ENCODE measurements at places on chromosomes 12 and 14.

DNA sequence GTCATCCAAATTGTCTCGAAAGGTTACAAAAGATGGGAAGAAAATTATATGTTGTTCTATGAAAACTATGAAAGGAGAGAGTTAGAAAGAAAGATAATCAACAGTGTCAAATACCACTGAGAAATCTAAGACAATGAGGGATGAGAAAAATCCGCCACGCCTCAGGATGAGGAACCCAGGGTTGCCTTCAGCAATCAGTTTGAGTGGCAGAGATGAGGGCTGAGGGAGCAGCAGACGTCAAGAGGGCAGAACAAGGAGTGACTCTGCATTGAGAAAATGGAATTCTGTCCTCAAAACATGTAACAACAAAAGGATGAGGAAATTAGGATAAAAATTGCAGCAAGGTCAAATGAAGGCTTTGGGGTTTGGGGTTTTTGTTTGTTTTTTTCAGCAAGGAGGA, 18.3 kb upstream of the OXA1L start:
- DNase-seq, result no peak

GRCh38 chr12:128307791-128308190, 40.8 kb downstream of the TMEM132C start:
- no peak for DNase-seq

DNA sequence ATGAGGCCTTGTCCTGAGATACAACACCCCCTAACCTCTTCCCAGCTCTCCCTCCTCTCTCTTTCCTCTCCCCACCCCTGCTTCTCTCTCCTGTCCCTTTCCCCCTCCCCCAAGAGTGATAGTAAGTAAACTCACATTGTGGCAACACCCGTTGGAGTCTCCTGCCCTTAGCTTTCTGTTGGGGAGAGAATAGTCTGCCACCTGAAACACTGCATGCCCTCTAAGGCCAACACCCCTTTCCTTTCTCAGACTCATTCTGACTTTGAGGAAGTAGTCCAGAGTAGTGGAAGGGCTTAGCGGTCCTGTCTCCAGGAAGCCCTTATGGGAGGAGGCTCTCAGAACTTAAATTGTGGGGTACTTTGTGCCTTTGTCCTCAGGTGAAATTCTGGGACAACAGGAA, 95.2 kb downstream of the PRKCH start:
- no peak for DNase-seq

DNA sequence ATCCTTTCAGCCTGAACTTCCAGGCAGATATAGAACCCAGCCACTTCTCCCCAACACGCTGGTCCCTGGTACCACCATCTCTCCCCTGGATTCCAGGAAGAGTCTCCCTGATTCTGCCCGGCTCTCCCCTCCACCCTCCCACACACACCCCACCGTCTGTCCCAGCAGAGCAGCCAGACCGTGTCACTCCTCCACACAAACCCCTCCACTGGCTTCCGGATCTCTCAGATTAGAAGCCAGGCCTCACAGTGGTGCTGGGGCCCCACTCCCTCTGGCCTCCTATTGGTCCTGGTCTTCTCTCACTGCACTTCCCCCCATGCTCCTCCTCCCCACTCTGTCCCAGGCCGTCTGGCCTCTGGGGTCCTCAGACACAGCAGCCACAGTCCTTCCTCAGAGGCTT, 52.4 kb upstream of the CDKN3 start:
- no peak for DNase-seq

DNA sequence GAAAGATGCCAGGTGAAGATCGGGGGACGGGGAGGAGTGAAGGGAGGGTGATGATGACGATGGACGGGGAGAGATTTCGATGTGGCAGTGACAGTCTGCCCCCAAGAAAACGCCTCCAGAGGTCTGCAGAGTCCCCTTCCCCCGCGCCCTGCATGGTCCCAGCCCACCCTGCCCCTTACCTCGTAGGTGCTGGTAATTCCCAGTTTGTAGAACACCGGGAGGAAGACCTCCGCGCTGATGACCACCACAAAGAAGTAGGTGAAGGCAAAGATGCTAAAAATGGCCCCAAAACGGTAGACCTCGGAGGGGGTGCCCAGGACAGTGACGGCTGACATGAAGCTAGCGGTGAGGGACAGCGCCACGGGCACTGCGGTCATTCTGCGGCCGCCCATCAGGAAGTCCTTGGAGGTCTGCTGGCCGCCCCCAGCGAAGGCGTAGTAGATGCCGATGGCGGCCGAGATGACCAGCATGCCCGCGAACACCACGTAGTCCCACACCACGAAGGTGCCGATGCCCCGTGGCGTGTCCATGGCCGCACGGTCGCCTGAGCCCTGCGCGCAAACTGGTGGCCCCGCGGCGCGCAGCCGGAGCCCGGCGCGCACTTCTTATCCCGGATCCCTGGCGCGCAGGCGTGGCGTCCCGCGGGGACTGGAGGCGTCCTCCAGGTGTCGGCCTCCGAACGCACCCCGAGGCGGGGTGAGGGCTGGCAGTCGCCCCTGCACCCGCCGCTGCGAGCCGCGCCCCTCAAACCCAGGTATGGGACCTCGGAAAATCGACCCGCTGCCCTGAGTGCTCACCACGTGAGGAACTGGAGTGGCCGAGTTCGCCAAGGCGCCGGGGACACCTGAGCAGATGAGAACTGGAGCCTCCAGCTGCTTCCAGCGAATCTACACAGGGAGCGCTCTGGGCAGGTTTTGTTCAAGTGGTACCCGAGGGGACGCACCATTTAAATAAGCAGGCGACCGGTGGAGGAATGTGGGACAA, at the start of gene SLC5A8:
Gene SLC5A8, minus strand, starts transcription at position 920 of the 984 bp plus-strand sequence. Its CDS starts 390 bp downstream, at position 530.
- DNase-seq, result no peak

DNA sequence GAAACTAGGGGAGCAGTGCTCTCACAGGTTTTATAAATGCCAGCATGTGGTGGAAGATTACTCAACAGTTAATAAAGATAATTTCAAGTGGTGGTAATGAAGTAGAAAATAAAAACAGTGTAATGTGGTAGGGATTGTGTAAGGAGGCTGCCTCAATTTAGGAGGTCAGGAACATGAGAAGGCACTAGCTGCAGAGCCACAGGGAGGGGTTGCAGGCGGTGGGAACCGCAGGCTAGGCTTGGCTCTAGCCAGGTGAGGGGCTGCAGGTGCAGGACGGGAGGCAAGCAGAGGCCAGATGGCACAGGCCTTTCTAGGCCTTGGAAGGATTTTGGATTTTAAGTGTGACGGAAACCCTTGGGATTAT, 768 bp downstream of the METTL25 start:
- DNase-seq, result no peak

GRCh38 chr14:37746140-37746832, 150.9 kb downstream of the TTC6 start:
- no peak for DNase-seq

DNA sequence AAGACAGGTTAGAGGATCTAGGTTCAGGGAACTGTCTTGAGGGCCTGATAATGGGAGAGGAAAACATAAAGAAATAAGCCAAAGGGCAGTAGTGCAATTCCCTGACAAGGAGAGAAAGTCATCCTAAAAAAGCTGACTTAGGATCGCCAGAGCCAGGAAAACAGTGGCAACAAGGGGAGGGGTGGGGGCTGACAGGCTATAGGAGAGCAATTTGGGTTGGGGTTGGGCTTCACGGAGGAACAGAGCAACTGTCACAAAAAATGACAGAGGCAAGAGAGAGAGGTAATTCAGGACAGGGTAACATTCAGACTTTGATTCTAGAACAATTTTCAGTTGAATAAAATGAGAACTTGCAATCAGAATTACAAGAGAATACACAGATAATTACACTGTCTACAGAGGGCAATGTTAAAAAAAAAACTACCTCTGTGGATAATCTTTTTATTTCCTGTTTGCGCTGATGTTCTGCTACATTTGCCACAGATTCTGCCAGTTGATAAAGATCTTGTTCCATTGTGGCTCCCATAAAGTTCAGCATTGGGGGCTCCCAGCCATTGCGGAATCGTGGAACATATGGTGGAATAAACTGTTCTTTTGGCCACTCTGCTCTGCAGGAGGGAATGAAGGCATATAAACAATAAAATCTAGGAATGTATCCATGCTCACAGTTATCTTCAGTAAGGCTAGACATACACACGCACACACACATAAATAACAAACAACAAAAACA, 138.6 kb downstream of the EPS8 start:
- DNase-seq, result no peak

DNA sequence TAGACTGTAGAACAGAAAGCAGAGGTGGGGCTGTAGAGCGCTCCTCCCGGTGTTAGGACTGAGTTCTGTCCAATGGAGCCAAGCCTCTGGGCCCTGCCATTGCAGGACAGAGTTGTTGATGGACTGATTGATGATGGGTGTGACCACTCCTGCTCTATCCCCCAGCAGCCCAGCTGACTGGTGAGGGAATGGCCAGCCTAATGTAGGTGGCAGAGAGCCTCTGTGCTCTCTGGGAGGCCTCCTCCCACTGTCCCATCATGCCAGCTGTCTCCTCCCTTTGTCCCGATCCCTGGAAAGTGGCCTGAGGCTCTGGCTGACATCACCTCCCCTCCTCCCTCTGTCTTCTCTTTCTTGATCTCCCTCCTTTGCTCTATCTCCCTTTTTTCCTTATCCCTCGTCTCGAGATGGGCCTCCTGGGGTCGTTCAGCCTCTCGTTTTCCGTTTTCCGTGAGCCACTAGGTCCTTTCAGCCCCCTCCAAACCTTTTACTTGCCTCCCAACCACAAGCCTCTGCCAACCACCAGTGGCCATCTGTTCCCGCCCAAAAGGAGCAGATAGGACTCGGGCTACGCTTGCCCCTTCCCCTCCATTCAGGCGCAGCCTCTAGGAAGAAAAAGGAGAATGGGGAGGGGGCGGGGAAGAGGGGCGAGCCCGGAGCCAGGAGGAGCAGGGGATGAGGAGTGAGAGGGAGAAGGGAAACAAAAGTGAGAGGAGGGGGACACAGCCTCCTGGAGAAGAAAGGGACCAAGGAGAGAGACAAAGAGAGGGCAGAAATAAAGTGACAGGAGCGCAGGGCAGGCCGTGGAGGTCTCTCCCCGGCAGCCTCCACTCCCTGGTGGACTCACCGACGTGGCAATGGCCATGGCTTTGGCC, 572 bp downstream of the EFS start:
- DNase-seq, result peak; percentile 85

DNA sequence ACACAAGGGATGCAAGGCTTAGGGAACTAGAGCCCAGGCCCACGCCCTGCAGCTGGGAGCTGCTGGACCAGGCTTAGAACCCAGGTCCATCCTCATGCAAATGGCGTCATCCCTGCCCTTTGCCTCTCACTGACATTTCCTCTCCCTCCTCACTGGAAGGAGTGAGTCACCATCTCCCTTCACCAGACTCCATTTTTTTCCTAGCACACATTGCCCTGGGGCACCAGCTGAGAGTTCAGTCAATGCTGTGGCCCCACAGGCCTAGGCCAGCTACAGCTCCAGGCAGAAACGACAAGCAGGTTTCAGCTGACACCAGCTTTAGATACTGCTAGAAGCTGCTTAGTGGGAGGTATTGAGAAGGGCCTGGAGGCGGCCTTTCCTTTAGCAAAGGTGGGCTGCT, 98.9 kb downstream of the RIMBP2 start:
- no peak for DNase-seq

DNA sequence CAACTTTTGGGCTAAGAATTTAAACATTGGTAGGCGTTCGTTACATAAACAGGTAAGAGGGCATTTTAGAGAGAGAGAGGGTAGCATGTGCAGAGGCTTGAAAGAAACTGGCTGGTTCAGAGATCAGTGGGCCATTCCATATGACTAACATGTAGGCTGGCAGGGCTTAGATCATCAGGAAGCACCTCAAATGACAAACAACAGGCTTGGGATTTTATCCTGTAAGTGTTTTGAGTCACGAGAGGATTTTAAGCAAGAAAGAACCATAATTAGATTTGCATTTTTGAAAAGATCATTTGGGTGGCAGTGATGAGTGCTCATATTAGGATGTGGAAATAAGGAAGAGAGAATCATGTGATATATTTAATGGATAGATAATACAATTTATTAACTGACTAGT, 8.7 kb upstream of the PLEKHA5 start:
- no peak for DNase-seq

DNA sequence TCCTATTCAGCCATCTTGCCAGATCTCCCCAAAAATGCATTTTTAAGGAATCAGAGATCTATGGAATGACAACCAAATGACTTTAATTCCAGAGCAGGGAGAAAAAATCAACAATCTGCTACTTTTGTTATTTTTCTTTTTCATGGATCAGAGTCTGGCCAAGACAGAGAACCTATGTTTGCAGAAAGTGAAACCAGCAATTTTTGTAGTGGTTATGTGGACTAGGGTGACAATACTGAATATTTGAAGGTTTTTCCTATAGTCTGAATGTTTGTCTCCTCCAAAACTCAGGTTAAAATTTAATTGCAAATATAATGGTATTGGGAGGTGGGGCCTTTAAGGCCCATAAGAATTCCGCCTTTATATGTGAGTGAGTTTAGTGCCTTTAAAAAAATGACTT, 30.9 kb downstream of the KLRK1 start:
- DNase-seq, result no peak

DNA sequence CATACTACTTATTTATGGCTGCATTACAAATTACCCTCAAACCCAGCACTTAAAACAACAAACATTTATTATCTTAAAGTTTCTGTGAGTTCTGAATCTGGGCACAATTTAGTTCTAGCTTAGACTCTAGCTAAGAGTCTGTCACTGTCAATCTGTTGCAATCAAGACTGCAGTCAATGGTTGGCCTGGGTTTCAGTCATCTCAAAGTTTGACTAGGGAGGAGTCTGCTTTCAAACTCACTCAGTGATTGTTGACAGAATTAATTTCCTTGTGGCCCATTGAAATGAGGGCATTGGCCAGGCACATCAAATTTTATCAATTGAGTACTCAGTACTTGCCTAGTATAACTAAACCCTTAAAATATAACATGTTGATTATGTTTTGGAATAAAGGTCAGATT, 51.6 kb downstream of the ARID2 start:
- DNase-seq, result no peak

DNA sequence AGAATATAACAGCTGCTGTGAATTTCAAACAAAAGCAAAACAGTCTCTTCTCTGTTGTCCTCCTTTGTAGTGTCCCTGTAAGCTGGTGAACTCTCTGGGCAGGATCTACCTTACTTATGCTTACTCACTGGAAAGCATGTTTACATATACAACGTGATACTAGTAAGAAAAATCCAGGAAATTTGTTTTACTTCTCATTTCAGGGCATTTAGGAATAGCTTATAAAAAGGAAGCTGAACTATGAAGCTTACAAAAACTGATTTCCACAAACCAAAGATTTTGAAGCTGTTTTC, 311.0 kb downstream of the NOVA1 start:
- DNase-seq, result no peak

GRCh38 chr14:23572836-23573235, 5.2 kb upstream of the AP1G2 start:
- peak; percentile 18 for DNase-seq

GRCh38 chr12:50387972-50388478, 8.4 kb downstream of the FAM186A start:
- no peak for DNase-seq
